ENCODE measurements at places on chromosomes 7 and 10.

GRCh38 chr7:41925946-41926345 is 223.1 kb upstream of the INHBA start:
- DNase-seq = no peak

GRCh38 chr7:111855842-111856227 is 293.5 kb upstream of the IMMP2L start:
- DNase-seq = no peak

- no peak for DNase-seq
These were observed 259.2 kb downstream of the PTEN start for GRCh38 chr10:88122576-88122975.

GRCh38 chr10:27716521-27716920 is 29.1 kb downstream of the MKX start:
- DNase-seq = no peak

DNA sequence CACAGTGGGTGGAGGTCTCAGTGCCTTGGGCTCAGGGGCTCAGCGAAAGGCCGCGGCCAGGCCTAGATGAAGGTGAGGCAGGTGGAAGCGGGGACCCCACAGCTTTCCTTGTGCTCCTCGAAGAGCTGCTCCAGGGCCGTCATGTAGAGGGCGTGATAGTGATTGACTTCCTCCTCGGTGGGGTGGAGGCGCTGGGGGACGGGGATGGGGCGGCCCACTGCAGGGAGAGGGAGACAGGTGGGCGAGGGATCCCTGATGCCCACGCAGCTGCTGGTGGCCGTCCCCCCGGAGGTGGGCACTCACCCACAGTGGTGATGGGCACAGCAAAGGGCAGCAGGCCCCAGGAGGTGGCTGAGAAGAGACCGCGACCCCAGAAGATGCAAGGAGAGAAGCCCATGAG is 5.0 kb downstream of the MOGAT3 start:
- no peak for DNase-seq

DNA sequence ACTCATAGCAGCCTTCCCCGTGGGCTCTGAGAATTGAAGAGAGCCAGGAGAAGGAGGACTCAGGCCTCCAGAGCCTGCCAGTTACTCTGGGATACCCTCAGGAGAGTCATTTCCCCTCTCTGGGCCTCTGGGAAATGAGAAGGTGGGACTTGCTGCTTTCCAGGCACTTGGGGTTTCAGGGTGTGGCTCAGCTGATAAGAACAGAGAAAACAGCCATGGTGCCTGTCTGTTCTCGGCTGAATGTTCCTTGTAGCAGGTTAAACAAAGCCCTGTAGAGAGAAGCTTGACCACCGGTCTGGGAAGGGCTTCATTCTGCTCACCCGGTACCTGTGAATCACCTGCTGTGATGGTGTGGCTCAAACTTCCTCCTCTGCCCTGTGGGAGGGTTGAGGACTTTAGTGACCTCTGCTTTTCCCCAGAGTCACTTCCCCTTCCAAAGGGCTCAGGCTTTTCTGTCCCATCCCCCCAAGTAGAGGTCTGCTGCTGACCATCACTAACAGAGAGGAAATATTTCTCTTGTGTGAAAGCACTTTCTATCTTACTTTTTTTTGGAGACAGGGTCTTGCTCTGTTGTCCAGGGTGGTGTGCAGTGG is 212.4 kb upstream of the GALNT17 start:
- DNase-seq = no peak

DNA sequence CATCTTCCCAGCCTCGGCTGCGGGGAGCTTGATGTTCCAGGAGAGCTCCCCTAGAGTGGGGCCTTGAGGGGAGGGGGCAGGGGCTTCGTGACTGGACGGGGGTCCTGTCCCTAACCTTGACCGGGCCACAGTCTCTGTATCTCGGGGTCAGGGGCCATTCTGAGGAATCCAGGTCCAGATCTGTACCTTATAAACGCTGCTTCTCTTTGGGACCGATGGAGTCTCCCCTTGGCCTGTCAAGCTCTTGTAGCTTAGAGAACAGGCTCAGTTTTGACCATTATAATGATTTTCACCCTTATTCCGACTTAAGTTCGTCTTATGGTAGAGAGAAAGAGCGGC is 831 bp downstream of the ZKSCAN5 start:
- no peak for DNase-seq

GRCh38 chr10:22453948-22454591 is 108.8 kb downstream of the SPAG6 start:
- DNase-seq = no peak

DNA sequence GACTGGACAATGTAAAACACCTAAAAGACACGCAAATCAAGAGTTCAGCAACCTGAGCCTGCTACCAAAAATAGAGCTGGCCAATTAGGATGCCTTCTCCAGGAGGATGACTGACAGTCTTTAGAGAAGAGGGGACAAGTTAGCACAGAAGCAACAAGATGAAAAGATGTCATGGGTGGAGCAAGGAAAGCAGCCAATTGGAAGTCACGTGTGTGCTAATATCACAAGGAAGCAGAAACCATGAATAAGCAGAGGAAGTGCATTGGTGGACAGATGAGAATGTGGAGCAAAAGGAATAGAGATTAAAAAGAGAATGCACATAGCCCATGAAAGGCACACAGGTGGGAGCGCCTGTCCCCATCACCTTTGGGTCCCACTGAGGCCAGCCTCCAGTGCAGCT is 148.1 kb downstream of the SLC25A13 start:
- no peak for DNase-seq

GRCh38 chr10:72321248-72322029 is 33.3 kb downstream of the DNAJB12 start:
- DNase-seq = no peak
